ENCODE measurements at places on chromosomes 1 and 21.

DNA sequence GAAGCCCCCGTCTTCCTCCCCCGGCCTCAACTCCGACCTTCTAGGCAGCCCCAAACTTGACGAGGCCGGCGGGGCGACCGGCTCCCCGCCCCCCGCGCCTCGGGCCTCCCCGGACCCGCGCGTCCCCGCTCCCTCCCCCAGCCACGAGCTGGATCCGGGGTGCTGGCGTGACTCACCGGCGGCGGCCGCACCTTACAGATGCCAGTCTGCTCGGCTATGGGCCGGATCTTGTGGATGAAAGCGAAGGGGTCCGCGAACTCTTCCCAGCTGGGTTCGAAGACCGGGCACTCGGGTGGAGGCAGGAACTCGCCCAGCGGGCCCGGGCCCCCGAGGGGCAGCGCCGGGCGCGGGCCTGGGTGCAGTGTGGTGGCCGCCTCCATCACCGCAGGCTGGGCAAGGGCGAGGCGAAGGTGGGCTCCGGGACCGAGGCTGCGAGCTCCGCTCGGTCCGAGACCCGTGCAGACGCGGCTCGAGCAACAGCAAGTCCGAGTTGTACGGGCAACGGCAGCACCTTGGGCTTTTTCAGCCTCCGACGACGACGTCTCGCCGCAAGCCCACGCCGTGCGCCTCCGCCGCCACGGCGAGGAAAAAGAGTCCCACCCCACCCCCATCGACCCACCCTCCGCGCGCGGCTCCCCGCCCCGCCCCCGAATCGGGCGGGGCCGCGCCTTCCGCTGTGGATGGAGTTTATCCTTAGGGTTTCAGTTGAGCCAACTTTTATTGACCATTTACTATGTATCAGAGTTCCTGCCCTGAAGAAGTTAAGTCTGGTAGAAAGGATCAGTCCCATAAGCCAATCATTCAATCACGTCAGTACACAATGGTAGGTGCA, at the start of gene KDM5B:
KDM5B (minus strand) TSS at position 496 of the 832 bp plus-strand sequence; CDS start at position 380, 116 bp downstream.
- DNase-seq = peak; percentile 80

GRCh38 chr1:54499360-54500106, 48.5 kb upstream of the ACOT11 start:
- DNase-seq = peak; percentile 38

DNA sequence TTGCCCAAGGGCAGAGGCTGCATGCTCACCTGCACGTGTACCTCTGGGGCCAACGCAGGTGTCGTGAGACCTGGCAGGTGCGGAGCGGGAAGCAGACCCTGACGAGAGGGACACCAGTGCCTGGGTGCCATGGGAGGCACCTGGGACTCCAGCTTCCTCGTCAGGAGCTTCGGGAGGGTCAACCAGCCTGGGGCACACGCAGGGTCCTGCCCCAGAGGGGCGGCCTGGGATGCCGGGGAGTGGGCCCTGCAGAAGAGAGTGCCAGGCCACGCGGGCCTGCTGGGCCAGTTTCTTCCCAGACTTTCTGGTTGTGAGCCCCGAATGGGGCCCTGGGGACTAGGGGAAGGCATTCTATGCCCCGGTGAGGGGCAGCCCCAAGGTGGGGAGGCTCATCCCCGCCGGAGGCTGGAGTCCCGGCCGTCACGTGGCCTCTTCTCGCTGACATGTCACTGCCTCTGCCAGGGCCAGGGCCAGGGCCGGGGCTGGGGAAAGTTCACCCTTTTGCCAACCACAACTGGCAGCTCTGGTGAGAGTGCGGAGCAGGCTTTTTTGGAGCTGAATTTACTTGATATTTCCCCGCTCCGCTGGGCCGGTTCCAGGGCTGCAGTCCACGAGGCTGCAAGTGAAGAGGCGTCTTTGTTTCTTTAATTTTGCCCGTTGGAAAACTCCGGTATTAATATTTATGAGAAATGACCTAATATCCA, 38.5 kb upstream of the ACTRT2 start:
- DNase-seq = no peak

DNA sequence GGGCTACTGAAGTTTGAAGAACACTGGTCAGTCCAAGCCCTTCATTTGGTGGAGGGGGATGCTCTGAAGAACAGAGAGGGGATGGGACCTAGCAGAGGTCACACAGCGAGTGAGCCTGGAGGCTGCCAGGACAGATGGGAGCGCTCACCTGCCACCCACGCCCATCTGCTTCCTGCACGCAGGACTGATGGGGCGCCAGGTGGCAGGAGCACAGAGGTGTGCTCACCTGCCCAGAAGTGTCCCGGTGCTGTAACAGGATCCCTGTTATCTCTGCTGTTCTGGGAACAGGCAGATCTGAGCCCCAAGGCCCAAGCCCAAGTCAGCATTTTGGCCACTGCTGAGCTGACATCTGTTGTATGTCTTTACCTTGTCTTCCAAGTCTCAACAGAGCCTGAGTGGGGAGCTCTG, 40.5 kb downstream of the EPHB2 start:
- no peak for DNase-seq

- no peak for DNase-seq
These were observed 280.1 kb upstream of the ST6GALNAC5 start for GRCh38 chr1:76587212-76587611.

GRCh38 chr21:31193761-31194160, 150.3 kb downstream of the TIAM1 start:
- no peak for DNase-seq

DNA sequence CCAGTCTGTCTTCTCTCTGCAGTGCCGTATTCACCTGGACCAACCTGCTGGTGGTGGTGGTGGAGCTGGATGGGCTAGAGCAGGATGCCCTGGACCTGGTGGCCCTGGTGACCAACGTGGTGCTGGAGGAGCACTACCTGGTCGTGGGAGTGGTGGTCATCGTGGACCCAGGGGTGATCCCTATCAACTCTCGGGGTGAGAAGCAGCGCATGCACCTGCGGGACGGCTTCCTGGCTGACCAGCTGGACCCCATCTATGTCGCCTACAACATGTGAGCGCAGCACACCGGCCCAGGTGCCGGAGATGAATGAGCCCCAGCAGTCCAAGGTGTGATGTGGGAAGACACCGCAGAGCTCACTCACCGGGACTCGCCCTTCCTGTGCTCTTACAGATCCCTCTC, 37.5 kb downstream of the S100B start:
- no peak for DNase-seq

GRCh38 chr1:54487571-54488050, 60.4 kb upstream of the ACOT11 start:
- no peak for DNase-seq

- no peak for DNase-seq
These were observed 70.3 kb downstream of the SERINC2 start for GRCh38 chr1:31483012-31483946.

- DNase-seq = no peak
These were observed 90.7 kb upstream of the WLS start for GRCh38 chr1:68322837-68323687.

DNA sequence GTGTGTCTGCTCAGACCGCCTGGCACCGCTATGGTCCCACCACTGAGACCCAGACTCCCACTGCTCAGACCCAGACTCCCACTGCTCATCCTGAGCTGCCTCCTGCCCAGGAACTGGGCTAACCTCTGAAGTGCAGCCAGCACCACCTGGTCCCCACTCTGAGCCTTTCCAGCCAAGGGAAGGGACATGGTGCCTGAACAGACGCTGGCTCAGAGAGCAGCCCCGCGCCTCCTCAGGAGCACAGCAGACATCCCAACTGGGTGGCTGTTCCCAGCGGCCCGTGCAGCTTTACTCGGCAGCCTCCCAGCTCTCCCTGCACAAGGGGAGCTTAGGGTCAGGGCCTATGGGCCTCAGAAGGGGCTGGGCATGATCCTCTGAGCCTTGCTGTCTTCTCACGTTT, 27.8 kb upstream of the CNTN2 start:
- DNase-seq = no peak

- no peak for DNase-seq
These were observed 36.2 kb downstream of the B3GALNT2 start for GRCh38 chr1:235468004-235468403.

- no peak for DNase-seq
These were observed 29.6 kb downstream of the GNG12 start for GRCh38 chr1:67803380-67804279.

- DNase-seq = no peak
These were observed 25.0 kb downstream of the KIAA1614 start for GRCh38 chr1:180937624-180938225.

GRCh38 chr21:33267250-33267649, 1.1 kb downstream of the IL10RB start:
- no peak for DNase-seq

- no peak for DNase-seq
These were observed 40.4 kb downstream of the ATP6V1G3 start for GRCh38 chr1:198500096-198500495.

DNA sequence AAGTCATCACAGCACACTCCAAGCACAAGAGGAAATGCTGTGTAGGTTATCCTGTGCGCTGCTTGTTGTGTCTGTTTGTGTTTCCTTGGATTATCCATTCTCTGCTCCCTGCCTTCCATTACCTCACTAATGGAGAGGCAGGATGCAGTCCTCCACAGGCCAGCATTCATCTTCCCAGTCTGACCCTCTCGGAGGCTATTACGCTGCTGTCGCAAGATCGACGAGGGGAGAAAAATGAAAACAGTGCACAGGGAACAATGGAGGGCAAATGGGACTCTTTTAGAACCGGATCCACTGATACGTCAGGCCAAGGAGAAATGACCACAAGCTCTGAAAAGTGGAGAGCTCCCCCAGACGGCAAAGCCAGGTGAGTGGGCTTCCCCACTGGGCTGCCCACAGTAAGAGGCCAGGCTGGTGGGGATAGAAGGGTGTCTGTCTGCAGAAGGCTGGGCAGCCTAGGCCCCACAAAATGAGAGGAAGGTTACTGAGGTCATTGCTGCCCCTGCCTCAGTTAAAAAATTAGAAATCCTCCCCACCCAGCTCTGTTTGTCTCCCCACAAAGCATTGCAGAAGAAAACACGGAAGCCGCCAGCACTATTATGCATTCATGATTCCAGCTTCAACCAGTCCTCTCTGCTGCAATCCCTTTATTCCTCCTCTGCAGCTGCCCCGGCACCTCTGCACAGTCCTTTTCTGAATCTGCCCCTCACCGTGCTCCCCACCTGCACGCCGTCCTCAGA, 21.7 kb downstream of the LRRN2 start:
- DNase-seq = no peak
